Gastroesophageal sphincter (tissue), 4 donors: ENCODE measurements at places on chromosomes 13 and 19.

DNA sequence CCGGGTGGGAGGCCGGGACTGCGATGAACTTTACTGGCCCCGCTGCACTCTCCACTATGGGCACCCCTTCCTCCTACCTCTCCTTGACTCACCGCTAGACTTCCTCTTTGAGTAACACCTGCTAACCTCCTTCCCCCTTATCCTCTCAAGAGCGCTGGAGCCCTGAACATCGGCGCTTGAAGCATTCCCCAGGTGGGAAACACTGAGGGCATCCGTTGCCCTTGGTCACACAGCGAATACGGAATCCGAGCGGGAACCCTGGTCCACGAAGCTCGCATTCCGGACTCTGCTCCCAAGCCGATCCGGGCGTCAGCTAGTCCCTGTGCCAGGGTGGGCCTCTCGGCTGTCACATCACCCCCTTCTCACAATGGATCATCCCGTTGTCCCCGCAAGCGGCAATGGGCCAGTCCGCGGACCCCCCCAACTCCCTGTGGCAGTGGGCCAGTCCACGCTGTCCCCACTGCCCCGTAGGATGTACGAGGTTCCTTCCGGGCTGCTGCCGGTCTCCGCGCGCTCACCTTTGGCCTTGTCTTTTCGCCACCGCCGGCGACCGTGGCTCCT is 4.2 kb downstream of the LIPE start:
- ATAC-seq: peak; percentile 46

DNA sequence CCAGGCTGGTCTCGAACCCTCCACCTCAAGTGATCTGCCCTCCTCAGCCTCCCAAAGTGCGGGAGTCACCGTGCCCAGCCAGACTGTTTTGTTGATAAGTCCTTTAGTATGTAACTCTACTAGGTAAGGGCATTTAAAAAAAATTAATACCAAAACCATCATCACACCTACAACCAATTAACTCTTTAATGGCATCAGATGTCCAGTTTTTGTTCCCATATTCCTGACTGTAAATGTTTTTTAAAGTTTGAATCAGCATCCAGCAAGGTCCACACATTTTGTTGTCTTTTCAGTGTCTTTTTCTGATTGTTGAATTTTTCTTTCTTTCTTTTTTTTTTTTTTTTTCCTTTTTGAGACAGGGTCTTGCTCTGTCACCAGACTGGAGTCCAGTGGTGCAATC is 5.6 kb downstream of the FCGRT start:
- ATAC-seq: no peak

DNA sequence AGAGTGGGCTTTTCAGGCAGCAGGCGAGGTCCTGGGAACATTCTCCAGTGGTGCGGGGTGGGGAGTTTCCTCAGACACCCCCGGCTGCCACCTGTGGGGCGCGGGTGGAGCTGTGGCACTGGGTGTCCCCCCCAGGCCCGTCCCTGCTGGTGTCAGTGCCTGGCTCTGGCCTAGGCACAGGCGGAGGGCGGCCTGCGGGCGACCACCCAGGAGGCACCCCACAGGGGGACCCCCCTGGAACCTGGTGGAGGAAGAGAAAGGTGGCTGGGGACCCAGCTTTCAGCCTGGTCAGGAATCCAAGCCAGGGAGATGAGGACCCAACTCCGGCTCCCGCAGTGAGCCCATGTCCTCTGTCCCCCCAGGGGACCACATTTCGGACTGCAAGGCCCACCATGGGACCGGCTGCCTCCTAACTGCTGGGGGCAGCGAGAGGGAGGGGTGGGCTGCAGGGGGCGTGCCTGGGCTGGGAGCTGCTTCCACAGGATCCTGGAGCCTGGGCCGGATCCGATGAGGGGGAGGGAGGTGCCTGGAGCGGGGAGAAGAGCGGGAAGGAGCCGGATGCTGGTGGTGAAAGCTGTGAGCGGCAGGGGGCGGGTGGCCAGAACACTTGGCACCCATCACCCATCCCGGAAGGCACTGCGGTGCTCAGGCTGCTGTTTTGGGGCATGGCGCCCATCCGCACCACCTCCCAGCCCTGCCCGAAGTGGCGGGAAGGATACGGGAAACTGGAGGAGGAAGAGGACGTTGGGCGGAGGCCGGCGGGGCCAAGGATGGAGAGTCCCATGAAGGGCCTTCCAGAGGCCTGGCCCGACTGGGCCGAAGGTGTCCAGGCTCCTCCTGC is 5.5 kb upstream of the CTXN1 start:
- ATAC-seq: no peak

GRCh38 chr19:8494158-8494557 is 8.3 kb downstream of the PRAM1 start:
- no peak for ATAC-seq

DNA sequence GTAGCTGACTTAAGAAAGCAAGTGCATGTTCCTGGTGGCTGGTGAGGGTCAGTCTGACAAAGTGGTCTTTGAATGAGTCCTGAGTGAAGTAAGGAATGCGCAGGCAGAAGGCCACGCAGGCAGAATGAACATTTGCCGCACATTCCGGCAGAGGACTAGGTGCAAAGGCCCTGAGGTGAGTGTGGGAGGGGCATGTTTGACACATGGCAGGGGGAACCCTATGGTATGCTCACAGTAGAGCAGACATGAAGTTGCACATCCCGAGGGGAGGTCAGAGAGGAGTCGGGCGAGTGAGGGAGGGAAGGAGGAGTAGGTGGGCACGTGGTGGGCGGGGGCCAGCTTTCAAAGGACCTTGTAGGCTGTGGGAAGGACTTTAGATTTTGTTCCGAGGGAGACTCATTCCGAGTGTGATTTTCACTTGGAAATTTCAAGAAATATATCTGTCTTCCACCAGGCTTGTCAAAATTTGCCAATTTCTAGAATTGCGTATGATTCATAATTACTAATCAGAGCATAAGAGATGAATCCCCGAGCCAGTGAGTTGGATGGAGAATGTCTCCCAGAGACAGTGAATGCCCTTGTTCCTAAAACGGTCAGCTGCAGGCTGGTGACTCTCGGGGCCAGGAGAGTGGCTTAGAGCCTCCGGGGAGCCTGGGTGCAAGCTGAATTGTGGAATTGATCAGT is 40.3 kb downstream of the ERICH6B start:
- ATAC-seq: no peak

- ATAC-seq: peak; percentile 59
Measured at GRCh38 chr13:96052656-96053002, 572 bp downstream of the UGGT2 start.

- ATAC-seq: no peak
Measured at GRCh38 chr13:49759503-49759902, 33.0 kb downstream of the KPNA3 start.
